ENCODE measurements at places on chromosomes 5 and 9. TPM values are rescaled to one million over a fixed set of nuclear protein-coding genes. Genes with fewer than 3 reads are reported as not detected.

- no peak for DNase-seq
These were observed 59.5 kb downstream of the EGFLAM start for GRCh38 chr5:38317868-38318267.

DNA sequence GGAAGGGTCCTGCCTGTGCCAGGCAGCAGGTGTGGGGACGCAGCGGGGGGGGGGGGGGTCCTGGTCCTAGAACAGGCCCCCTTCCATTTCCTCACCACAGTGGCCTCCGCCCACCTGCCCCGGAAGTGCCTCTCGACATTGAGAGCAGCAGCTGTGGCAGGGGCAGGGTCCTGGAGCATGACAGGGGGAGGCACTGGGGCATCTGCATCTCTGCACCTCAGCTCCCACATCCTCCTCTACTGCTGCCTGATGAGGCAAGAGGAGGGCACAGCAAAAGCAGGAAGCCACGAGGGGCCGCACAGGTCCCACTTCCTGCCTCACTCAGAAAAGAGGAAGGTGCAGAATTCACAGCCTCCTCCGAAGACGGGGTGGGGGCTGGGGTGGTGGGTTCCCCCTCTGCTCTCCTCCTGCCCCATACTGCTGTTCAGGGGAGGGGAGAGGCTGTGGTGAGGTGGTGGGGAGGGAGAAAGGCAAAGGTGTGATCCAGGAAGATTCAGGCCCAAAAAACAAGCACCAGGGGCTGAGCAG is 14.8 kb downstream of the AKNA start:
- DNase-seq = peak; percentile 58

DNA sequence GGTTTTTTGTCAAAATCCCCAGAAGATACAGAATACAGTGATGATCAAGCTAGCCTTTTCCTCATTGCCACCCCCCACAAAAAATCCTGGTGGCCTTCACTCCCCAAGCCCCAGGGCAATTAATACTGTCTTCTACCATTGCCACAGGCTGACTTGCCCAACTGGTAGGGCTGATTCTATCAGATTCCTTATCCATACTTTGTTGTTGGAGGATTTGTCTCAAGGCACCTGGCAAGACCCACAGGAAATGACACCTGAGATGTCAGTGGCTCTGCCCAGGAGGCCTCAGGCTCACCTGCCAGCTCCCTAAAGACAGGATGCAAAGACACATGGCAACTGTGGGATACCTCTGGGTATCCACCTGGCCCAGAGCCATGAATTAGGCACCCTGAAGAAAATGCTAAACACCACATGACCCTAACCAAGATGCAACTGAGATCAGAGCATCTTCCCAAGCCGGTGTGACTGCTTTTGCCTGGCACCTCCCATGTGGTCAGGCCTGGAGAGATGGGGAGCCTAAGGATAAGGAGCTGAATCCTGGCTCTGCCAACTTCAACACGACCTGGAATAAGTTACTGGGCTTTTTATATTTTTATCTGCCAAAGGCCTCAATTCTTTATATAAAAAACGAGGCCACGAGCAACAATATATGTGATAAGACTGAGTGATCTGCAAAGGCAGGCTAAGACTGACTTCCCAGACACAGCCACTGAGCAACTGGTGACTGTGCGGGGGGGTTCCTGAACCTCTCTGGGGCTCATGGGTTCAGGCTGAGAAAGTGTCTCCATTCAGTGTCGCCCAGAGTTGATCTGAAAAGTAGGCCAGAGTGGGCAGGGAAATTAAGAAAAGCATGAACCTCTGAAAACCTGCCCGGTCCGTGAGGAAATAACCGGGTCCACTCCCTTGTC is 944 bp downstream of the ATOX1 start:
- no peak for DNase-seq

DNA sequence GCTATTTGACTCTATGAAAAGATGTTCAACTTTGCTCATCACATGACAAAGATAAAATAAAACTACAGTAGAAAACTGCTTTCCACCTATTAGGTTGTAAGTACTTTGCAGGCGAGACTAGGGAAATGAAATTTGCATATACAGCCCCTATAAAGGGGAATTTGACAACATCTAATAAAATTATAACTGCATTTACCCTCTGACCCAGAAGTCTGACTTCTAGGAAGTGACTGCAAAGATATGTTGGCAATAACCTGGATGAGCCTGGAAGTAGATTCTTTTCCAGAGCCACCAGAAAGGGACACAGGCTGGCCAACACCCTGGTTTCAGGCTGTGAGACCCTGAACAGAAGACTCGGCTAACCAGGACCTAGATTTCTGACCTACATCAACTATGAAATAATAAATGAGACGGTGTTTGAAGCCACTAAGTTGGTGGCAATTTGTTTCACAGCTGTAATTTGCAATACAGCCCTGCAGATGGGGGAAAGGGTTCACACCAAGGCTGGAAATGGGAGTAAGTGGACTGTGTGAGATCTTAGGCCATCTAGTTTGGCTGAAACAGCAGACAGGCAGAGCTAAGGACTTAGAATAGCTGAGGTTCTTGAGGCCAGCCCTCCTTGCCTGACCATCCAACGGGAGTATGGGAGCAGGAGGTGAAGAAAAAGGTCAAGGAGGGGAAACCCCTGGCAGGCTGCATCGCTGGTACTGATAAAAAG is 106.6 kb downstream of the SIL1 start:
- no peak for DNase-seq

GRCh38 chr5:74235552-74235951 is 405.0 kb downstream of the ENC1 start:
- DNase-seq = no peak

DNA sequence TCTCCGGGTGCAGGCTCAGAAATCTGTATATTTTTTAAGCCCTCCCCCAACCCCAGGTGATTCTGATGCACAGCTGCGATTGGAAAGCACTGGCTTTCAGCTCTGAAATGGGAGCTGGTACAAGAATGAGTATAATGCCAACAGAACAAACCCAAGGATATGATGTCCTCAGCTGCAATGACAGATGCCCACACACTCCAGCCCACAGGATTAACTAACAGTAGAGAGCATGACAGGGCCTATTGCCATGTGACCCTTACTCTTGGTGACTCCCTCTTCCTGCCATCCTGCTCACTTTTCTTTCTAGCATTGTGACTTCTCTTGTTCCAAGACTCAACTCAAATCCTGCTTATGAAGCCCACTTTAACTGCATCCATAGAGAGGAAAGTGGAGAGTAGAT is 174.5 kb downstream of the FGF18 start:
- no peak for DNase-seq

DNA sequence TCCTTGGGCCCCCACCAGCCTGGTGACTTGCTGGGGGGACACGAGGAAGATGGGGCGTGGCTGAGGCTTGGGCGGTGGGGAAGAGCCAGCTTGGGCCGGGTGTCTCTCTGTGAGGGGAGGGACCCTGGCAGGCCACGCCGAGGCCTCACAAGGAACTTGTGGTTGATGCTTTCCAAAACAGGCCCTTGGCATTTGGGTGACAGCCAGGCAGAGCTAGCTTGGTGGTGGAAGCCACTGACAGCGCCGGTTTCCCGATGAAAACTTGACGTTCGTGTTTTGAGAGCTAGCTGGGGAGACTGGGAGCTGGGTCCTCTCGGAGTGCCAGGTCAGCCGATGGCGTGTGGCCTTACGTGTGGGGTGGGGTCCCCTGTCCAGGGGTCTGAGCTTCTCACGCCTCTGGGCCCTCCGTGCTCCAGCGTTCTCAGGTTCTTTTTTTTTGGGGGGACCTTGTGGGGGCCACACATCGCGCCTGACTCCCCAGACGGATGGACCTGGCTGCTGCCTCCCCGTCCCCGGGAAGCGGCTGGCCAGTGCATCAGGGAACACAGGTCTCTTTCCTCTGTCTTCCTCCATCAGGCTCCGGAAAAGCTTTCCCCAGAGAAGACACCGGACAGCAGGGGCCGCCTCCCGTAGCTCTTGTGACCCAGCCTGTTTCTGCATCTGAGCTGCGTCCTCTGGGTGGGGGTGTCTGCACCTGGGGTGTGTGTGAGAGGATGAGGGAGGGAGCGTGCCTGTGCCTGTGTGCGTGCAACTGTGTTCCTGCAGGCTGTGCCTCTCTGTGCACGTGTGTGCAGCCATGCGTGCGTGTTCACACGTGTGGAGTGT is 129.3 kb upstream of the LPCAT1 start:
- no peak for DNase-seq

DNA sequence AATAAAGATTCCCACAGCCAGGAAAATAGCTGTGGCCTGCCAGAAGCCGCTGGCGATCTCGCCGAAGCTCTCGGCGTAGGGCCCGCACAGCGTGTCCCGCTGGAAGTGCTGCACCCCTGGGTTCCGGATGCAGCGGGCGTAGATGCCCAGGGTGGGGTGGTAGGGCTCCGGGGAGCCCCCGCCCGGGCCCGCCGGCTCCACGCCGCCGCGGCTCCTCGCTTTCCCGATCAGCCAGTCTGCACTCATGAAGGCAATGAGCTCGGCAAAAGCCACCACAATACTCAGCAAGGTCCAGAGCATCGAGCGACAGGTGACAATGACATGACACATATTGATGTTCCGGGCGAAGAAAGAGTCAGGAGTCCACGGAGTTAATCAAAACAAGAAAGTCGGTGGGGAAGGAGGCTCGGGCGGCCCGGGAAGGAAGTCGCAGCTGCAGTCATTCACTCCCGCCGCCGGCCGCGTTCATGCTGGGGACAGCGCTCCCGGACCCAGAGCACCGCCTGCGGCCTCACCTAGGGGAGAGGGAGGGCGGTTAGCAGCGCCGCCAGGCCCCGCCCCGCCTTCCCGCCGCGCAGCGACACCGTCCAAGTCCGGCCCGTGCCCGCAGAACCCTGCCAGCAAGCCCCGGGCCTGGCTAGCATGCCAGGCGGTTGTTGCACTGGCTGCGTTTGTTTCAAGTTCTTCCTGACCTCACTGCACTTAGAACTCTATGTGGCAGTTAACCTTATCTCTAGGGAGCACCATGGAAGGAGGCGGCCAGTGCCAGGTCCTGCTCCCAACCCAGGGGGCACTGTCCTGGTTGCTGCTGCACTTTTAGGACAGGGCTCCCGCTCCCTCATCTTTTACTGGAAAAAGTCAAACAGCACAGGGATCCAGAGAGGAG is 138.4 kb downstream of the LHFPL2 start:
- DNase-seq = no peak

- no peak for DNase-seq
These were observed 38.2 kb downstream of the TTC39B start for GRCh38 chr9:15268782-15269181.

The HSDL2 gene
- 64.2 TPM for total RNA-seq

The NEUROG1 gene
- total RNA-seq = not detected

The DIPK1B gene
- 4.0 TPM for total RNA-seq

The LHX2 gene
- total RNA-seq = not detected

The HRH2 gene
- total RNA-seq = 0.10 TPM

The PCDHA5 gene
- not detected for total RNA-seq

The IFNA13 gene
- total RNA-seq = not detected

The IL9 gene
- not detected for total RNA-seq

The CDC25C gene
- 0.35 TPM for total RNA-seq

The KCNN2 gene
- total RNA-seq = not detected

The STK32A gene
- total RNA-seq = 3.0 TPM

Measured in renal cortical epithelial cell (primary cell).